ENCODE measurements at places on chromosomes 2 and 18.

- DNase-seq, result no peak
Observed at GRCh38 chr2:104473546-104473945, 380.4 kb upstream of the POU3F3 start.

DNA sequence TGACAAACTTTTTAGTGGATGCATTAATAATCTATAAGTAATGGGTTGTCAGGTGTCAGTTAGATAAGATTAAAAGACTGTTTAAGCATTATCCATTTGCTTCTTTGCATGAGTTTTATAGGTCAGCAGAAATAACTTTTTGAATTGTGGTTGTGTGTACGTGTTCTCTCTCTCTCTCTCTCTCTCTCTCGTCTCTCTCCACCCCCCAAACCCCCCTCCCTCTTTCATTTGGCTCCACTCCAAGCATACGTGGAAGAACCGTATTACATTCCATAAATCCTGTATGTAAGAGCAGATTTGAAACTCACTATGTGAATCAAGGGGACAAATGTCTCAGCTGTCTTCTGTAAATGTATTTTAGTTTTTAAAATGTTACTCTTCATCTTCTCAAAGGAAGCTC, 120.2 kb downstream of the MEIS1 start:
- DNase-seq, result no peak

- DNase-seq, result no peak
Observed at GRCh38 chr2:119688616-119689015, 9.6 kb downstream of the TMEM177 start.

DNA sequence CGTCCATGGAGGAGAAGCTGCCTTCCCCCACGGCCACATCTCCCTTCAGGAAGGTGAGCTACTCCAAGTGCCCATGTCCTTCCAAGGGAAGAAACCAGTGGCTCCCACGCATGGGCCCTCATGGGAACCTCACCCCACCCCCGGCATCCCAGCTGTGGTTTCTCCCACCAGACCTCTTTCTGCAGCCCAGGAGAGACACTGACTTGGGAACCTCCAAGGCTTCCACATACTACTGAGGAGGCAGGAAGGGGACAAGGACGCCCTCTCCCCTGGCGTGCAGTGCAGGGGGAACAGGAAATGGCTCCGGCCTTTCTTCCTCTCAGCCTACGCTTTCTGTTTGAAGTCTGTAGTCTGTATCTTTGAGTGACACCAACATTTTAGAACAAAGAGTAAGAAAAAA, 104.5 kb upstream of the EPC2 start:
- no peak for DNase-seq

- no peak for DNase-seq
Observed at GRCh38 chr2:10278029-10278762, 24.5 kb upstream of the HPCAL1 start.

- DNase-seq, result no peak
Observed at GRCh38 chr2:151902829-151903228, 74.6 kb upstream of the ARL5A start.

- no peak for DNase-seq
Observed at GRCh38 chr2:136308611-136309010, 190.7 kb upstream of the CXCR4 start.

GRCh38 chr2:143162997-143163396, 33.8 kb downstream of the ARHGAP15 start:
- no peak for DNase-seq

DNA sequence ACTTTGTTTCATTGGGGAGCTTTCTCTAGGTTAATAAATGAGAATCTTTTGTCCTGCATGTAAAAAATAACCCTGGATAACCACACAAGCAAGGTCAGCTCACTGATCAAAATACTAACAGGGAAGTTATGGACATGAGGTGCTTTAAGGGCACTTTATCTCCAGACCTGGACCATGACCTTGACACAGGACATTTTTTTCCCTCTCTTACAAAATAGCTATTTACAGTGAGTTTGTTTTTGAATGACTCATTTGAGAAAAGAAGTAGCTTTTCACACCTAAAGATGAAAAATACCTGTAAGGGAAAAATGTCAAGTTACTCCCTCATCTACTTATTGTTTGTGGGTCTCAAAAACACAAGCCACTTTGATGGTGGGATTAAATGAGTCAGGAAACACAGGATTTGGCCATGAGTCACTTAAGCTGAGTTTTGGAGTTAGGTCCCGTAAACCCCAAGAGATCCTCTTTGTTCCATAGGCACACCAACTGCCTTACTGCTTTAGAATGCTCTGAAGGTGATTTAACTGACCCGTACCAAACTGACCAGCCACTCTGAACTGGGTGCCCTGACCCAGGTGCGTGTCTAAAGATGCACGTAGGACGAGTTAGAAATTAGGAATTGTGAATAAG, 479.3 kb upstream of the NXPH2 start:
- no peak for DNase-seq

- DNase-seq, result no peak
Observed at GRCh38 chr2:229043681-229044080, 227.4 kb downstream of the PID1 start.

DNA sequence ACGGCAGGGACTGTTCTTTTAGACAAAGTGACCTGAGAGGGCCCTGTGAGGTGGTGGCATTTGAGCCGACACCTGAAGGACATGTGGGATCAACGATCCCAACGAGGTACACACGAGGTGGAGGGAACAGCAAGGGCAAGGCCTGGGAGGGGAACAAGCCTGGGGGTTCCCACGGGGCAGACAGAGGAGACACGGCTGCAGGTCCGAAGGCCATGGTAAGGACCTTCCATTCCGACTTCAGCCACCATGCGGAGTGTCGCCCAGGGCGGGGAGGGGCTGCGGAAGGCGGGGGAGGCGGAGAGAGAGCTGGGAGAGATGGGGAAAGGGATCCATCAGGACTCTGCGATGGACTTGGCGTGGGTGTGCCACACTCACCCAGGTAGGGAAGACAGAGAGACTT, 151.8 kb downstream of the HDAC4 start:
- no peak for DNase-seq

GRCh38 chr18:50432915-50433314, 58.1 kb downstream of the SKA1 start:
- DNase-seq, result no peak

Data from activated CD8-positive, alpha-beta memory T cell treated with anti-CD3 and anti-CD28 coated beads, Interleukin-2, amount 50 U/mL, for 4 hours (primary cell).